Stimulated activated CD4-positive, alpha-beta T cell treated with anti-CD3 and anti-CD28 coated beads, Interleukin-4, amount 100 ng/mL, for 48 hours (primary cell): ENCODE measurements at places on chromosomes 7 and 10.

GRCh38 chr10:78134773-78135306 lies 101.2 kb downstream of the RPS24 start:
- DNase-seq: no peak

GRCh38 chr10:97328646-97329453 lies 5.7 kb downstream of the FRAT2 start:
- no peak for DNase-seq

DNA sequence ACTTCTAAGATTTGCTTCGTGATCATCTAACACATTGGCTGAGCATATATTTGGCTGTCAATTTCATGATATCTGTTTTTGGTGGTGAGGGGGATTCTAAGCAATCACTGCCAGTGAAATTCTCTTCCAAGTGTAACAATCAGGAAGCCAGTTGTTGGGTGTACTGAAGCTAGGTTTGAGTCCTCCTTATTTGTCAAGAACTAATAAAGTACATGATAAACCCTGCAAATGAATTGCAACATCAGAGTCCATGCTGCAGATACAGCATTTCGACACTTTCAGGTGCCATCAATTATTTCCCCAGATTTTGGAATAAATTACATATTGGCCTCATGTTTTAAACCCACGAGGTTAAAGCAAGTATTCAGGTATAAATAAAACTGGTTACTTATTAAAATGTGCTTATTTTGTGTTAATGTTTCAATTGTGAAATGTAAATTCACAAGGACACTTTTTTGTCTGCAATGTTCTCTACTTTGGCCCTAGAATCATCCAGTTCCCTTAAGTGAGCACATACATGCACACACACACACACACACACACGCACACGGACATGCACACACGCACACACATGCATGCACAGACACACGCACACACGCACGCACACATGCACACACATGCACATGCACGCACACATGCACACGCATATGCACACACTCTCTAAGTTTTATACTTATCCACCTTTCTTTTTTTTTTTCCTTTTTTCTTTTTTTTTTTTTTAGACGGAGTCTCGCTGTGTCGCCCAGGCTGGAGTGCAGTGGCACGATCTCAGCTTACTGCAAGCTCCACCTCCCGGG lies 510.2 kb upstream of the KLF6 start:
- DNase-seq: no peak

- DNase-seq: no peak
These were observed 17.7 kb downstream of the PCGF5 start for GRCh38 chr10:91238191-91238590.

DNA sequence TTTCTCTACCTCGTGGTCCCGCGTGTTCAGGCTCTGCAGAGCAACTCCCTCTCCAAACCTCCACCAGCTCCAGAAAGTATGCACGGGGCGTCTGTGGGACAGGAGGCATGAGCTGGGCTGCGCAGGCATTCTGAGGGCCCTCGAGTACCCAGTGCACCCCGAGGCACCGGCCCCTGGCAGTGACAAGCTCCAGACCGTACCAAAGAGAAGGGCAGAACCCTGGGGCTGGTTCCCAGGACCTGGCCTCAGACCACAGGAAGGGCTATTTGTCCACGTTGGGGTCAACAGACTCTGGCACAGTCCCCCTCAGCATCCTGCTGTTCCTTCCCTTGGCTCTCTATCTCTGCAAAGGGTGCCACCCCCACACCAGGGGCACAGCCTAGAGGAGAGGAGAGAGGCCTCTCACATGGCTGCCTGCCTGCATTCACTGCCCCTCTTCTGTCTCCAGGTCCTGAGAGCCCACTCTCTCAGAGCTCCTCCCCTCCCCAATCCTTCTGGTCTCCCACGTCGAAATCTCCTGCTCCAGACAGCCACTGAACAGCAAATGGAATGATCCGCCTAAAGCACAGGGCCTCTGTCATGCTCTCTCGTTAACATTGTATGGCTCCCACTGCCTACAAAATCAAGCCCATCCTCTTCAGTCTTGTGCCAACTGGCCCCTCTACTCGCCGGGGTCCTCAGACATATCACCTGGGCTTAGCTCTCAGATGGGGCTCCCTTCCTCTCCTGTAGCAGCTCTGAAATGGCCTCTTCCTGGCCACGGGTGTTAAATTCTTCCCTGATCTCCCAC lies 96.3 kb downstream of the OAT start:
- no peak for DNase-seq

DNA sequence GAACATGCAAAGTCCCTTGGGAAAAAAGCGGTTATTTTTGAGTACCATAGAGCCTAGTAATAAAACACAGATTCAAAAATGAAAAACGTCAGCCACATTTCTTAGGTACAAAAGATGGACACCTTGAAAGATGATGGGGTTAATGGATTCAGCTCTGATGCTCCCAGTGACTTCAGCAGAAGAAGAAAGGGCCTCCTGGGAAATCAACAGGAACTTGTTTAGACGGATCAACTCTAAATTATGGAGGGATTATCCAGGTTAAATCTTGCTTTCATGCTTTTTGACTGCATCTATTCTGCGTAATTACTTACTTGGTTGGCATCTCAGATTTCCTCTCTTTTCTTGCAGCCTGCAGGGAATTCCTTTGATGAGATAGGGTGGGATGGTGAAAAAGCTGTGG lies 82.5 kb downstream of the TMEM178B start:
- DNase-seq: no peak

DNA sequence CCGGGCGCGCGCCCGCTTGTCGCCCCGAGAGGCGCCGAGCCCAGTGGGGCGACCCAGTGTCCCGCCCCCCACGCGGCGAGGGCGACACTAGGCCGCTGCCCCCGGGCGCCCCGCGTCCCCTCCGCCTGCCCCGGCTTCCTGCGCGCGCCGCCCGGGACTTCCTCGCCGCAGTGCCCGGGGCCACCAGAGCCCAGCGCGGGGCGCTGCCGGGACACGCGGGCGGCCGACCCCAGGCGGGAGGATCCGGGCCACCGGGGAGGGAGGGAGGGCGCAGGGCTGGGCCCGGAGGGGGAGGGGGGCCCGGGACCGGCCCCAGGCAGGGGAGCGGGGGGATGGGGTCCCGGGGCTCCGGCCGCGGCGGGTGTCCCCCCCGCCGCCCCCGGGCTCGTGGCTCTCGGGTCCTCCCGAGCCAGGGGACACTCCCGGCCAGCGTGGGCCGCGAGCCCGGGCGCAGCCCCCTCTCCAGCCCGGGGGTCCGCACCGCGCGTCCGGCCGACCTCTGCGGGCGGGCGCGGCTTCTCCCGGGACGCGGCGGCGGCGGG lies 435 bp upstream of the PWWP2B start:
- no peak for DNase-seq

DNA sequence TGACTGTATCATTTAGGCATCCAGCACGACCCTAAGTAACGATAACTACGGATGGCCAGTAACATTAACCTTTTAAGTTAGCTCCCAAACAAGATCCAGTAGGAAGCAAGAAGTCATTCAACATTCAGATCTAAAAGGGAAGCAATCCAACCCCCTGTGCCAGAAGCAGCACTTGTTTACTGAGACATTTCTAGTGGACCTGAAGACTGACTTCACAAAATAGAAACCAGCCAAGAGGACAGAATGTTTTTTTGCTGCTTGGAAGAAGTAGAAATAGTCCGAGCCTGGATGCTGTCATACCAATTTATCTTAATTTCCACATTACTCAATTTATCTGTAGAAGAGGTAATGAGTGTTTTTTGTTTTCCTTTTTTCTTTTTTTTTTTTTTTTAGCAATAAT lies 88.0 kb upstream of the CTTNBP2 start:
- DNase-seq: no peak

DNA sequence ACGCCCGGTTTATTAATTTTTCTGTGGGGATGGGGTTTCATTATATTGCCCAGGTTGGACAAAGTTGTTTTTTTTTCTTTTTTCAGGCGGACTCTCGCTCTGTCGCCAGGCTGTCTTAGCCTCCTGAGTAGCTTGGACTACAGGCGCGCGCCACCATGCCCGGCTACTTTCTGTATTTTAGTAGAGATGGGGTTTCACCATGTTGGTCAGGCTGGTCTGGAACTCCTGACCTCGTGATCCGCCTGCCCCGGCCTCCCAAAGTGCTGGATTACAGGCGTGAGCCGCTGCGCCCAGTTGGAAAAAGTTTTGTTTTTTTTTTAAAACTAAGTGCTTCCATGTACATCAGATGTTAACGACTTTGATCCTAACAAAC lies 542 bp upstream of the ZNF394 start:
- no peak for DNase-seq

DNA sequence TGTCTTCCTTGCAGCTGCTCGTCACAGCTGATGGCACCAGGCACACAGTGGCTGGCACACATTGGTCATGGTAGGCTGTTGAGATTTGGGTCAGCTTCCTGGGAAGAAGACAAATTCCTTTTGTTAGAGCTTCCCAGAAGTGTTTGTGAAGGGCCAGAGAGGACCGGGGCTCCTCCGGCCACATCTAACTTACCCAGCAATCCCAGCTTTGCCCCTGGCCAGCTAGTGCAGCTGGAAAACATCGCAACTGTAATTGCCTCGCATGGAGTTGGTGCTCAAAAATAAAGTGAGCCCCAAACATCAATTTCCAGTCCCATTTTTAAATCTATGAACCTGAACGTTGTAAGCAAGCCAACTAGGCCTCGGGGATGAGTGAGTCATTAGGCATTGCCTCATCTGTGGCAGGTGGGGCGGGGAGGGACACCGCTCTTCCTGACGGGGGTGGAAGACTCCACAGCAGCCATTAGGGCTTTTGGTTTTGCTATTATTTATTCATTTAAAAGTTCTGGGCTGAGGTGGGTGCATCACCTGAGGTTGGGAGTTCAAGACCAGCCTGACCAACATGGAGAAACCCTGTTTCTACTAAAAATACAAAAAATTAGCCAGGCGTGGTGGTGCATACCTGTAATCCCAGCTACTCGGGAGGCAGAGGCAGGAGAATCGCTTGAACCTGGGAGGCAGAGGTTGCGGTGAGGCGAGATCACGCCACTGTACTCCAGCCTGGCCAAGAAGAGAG lies 12.4 kb downstream of the CPA5 start:
- no peak for DNase-seq

DNA sequence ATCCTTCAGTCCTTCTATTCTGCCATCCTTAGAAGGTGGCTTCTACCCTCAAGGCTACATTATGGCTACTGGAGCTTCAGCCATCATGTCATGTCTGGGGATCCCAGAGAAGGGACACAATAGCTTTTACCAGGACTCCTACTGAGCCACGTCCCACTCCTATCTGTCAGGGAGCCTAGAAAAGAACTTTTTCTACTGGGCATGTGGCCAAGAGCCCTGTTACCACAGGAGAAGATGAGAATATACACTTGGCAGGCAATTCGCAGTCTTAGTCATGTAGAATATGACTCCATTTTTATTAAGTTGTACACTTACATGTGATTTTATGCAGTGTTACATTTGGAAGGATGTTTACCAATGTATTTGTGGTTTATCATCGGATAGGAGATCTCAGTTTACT lies 64.6 kb upstream of the KCNMA1 start:
- no peak for DNase-seq
